ENCODE measurements at places on chromosomes 5 and 9.

- no peak for DNase-seq
Measured at GRCh38 chr5:156178117-156178516, 148.8 kb upstream of the SGCD start.

GRCh38 chr5:140481758-140482157, 65.7 kb upstream of the EIF4EBP3 start:
- no peak for DNase-seq

DNA sequence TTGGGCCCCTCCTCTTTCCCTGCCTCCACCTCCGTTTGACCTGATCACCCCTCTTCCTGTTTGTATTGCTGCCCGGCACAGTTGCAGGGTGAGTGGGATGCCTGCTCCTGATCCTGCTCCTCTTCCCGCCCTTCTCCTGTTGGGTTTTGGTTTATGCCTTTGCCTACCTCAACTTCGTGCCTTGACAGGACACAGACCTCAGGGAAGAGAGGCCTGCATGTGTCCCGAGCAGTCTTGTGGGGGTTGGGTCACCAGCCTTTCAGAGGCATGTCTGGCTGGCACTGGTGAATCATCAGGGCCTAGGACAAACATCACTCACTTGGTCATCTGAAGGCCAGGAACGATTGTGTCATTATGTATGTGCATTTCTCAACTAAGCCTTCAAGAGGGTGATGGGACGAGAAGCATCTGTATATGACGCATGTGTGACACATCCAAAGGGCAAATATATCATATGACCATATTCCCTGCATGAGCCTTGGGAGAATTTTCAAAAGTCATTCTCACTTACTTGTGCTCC, 56.9 kb downstream of the NPR3 start:
- no peak for DNase-seq

GRCh38 chr9:71929791-71930440, 18.5 kb downstream of the C9orf85 start:
- no peak for DNase-seq

GRCh38 chr9:32704343-32704742, 68.9 kb upstream of the TAF1L start:
- DNase-seq = no peak

DNA sequence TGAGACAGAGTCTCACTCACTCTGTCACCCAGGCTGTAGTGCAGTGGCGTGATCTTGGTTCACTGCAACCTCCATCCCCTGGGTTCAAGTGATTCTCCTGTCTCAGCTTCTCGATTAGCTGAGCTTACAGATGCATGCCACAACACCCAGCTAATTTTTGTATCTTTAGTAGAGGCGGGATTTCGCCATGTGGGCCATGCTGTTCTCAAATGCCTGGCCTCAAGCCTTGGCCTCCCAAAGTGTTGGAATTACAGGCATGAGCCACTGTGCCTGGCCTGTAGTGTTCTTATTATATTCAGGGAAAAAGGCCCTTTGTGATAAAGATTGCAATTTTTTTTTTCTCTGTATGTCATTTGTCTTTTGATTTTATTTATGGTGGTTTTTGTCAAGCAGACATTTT, 24.0 kb upstream of the MCCC2 start:
- DNase-seq = no peak

DNA sequence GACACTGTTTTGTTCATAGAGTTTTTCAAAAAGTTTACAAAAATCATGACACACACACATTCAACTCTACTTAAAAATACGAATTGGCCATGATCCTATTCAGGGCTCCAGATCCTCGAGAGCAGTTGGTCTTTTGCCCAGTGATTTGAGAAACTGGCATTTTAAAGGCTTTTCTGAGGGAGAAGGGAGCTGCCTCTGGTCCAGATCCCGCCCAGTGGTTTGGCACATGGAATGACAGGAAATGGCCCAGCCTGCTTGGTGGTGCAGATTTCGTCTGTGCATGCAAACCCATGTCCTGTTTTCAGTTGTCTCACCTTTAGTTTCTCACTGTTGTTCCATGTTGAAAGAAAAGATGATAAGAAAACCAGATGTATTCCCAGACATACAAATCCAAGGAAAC, 3.6 kb downstream of the CAMK4 start:
- no peak for DNase-seq

DNA sequence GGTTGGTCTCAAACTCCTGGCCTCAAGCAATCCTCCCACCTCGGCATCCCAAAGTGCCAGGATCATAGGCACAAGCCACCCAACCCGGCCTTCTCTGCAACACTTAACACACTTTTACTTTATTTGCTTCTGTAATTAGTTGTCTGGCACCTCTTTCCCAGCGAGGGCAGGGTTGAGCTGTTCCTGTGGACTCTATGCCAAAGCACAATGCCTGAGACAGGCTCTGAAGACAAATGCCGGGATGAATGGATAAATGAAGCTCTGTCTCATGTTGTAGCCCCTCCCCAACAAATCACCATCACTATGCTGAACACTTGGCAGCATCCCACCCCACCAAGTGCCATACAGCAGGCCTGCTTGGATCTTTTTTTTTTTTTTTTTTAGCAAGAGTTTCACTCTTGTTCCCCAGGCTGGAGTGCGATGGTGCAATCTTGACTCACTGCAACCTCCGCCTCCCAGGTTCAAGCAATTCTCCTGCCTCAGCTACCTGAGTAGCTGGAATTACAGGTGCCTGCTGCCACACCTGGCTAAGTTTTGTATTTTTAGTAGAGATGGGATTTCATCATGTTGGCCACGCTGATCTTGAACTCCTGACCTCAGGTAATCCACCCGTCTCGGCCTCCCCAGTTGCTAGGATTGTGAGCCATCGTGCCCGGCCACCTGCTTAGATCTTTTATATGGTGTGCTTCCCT, 21.3 kb downstream of the GPX3 start:
- DNase-seq = no peak

DNA sequence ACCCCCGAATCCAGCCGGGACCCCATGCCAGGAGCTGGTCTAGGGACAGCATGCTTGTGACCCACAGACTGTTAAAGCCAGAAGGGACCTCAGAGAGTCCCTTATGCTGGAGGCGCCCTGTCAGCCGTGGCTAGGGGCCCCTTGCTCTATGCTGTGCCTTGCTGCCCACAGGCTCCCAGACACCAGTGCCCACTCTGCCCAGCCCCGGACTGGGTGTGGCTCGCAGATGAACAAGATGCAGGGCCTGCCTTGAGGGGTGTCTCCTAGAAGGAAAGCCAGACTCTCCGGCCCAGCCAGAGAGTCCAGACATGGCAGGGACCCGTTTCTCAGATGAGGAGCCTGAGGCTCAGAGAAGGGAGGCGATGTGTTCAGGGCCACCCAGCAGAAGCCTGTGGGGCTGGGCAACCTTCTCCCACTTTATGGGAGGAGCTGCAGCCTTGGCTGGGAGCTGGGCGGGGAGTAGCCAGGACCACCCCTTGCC, 85.7 kb downstream of the LMX1B start:
- DNase-seq = peak; percentile 17

DNA sequence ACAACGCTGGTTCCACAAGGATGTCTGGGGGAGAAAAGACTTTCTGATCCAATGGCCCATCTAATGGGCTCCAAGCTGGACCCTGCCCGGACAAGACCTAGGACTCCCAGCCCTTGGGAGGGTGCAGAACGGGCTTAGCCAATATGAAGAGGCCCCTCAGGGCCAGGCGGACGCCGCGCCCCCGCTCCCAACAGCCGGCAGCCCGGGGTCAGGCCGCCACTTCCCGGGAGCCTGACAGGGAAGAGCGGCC, 493 bp downstream of the P4HA2 start:
- DNase-seq = no peak

DNA sequence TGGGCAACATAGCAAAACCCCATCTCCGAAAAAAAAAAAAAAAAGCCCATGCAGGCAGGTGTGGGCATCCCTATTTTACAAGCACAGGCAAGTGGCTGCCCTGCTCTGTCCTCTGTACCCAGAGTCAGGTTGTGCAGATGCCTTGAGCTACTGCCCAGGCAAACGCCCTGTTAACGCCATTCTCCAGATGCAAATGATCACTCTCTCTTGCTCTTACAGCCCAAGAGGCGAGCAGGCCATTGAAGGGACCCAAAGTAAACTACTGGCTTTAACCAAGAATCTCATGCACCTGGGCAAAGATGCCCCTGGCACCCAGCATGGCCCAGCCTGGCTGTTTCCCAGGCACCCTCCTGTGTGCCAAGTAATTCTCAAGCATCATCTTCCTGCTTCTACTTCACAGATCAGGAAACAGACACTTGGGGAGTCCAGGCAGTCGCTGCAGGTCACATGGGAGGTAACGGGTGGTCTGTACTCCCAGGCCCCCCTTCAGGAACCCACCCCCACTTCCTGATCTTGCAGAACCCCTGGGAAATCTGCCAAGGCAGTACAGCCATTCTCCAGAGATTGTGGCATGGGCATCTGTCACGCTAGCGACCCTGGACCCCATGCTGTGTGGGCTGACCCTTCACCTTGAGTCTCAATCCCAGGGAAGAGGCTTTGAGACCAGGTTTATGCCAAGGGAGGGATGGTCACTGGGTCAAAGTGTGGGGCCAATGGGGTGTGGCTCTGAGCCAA, 14.2 kb downstream of the EEIG1 start:
- no peak for DNase-seq

- no peak for DNase-seq
Measured at GRCh38 chr9:118891213-118891612, 478.0 kb downstream of the BRINP1 start.

DNA sequence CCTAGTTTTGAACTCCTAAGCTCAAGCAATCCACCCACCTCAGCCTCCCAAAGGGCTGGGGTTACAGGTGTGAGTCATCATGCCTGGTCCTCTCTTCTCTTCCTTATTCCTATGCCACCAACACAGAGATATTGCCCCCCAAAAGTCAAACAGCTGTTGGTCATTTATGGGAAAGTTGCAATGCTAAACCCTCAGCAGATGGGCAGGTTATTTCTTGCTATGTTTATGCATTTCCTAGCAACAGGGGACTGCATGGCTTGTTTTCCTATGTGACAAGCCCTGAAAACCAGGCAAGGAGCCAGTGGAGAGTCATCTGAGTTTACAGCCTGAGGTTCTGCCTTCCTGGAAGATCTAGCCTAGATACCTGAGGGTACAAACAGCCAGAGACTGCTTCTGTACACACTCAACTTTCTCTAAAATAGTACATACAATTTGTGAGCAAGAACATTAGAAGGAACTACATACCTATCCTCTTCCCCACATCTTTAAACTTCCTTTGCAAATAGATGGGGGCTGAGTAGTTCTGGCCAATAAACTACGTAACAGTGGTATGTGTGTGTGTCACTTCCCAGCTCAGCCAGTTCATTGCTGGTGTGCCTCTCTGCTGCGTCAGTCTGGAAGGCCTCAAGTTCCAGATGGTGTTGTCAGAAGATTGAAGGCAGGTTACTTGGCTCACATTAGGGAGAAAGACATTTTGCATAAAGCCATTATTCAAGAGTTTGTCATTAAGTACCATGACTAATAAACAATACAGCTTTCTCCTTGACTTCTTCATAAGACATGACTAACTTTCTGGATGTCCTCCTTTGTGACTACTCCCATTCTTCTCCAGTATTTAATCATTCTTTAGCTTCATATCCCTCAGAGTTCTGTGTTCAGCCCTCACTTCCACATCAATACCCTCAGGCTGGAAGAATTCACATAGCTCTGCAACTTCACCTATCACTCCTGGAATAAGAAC, 65.3 kb downstream of the CSNK1A1 start:
- no peak for DNase-seq

DNA sequence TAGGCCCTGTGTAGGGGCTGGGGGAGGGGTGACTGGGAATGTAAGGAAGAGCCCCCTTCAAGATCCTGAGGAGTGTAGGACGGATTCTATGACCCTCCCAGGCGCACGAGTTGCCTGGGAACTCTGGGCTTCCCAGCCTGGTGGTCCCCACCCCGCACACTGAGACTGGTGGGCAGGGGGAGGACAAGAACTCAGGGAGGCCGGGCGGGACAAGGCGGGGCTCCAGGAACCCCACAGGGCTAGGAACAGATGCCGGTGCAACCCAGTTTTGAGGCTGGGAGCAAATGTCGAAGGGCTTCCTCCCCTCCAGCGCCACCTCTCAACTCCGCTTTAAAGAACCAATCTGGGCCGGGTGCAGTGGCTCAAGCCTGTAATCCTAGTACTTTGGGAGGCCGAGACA, 1.3 kb upstream of the VDAC1 start:
- no peak for DNase-seq

GRCh38 chr9:78592811-78593210, 295.9 kb downstream of the PSAT1 start:
- no peak for DNase-seq

DNA sequence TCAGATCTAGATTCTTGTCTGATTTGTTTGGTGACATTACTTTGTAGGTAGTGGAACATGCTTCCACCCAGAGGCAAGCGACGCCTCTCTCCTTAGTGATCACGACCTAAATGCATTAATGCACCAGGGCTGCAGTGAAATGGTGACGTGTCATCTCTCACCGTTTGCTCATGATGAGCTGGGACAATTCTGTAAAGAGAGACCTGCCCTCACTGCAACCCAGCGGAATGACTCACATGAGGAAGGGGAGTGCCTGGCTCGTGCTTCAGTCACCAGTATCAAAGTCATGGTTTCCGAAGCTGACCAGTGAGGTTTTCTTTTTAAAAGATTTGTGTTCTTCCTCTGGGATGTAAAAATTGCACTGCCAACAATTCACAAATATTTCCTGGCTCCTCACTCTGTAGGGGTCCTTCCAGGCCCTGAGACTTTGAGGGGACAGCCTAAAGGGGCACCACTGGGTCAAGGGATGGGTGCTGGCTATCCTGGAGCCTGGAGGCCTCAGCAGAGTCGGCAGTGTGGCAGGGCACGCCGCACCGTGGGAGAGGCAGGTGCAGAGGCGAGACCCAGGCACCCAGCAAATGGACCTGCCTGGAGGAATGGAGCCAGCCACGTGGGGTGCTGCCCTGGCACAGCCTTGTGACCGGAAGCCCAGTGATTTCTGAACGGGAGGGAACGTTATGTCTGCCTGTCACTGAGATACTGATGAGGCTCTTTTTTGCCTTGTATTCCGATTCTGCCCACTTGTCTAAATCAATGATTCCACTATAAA, 17.3 kb downstream of the QSOX2 start:
- DNase-seq = no peak

DNA sequence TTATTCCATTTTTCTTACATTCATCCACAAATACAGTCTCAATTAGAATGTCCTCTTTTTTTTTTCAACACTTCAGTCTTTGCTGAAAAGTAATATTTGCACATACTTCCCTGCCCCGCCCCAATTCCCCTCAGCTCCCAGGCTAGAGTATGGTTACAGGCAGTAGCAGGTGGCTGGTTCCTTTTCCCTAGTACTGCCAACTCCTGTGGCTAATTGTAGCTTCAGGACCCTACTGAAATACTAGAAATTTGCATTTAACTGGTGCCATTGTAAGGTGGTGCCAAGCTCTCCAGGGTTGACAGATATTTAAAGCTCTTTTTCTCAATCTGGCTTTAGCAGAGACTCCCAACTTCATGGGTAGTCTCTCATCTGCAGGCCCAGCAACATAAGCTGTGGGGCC, 80.3 kb downstream of the FAM81B start:
- no peak for DNase-seq

GRCh38 chr5:58259685-58260152, 200.2 kb downstream of the PLK2 start:
- DNase-seq = no peak

DNA sequence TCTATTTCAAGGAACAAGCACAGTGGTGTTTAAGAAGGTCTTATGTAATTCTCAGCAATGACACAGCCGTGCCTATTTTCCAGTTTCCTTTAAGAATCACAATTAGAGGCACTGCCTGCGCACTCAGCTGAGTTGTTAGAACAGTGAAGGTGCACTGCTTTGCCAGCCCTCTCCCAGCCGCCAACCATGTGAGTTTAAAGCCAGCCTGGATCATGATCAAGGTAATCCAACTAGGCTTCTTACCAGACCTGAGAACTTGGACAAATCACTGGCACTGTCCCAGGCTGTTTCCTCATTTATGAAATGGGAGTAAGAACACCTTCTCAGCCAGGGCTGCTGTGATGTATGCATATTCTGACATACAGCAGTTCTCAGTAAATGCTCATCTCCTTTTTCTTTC, 99.6 kb downstream of the ASTN2 start:
- DNase-seq = no peak
